ENCODE measurements at places on chromosomes 2 and 18.

DNA sequence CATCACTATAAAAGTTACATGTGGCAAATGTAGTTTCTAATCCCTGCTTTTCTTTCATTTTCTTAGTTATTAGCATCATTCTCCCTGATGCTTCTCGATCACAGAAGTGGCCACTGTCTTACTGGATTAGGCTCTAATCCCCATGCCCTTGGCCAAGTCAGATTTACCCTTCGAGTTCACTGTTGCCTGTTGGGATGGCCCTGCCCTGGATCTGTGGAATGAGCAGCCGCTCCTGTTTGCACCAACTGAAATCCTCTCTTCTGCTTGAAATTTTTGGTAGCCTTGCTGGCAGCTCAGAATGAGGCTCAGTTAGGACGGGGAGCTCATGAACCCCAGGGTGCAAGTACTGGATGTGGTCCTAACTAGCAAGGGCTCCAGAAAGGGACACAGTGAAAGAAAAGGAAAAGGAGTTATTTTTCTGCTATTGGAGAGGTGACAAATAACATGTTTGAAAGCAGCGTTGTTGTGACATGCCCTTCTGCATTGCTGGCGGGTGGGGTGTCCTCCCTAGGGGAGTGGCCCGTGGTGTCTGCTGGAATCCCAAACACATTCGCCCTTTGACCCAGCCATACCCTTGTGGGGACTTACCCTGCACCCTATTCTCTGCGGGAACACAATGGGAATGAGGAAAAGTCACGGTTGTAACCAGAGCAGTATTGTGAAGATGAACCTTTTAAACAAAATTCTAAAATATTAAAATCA lies 34.5 kb downstream of the RBFA start:
- no peak for DNase-seq

- no peak for DNase-seq
Observed at GRCh38 chr2:203444738-203445137, 90.4 kb downstream of the RAPH1 start.

DNA sequence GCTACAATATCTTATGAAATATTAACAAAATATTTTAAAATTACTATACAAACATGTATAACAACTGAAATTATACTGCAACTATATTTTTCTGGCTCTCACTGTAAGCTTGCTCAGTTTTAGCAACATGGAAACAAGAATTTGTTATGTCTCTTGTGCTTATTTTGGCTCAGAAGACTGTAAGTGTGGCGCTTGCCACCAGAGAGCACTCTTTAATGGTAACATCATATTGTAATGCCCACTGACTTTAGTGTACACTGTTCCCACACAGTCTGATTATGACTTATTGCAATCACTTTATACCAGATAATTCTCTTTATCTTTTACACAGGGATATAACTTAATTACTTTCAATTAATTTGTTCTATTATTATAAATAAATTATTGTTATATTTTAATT lies 1500.6 kb upstream of the TMEFF2 start:
- no peak for DNase-seq

- no peak for DNase-seq
Observed at GRCh38 chr2:71512386-71512785, 59.0 kb downstream of the DYSF start.

DNA sequence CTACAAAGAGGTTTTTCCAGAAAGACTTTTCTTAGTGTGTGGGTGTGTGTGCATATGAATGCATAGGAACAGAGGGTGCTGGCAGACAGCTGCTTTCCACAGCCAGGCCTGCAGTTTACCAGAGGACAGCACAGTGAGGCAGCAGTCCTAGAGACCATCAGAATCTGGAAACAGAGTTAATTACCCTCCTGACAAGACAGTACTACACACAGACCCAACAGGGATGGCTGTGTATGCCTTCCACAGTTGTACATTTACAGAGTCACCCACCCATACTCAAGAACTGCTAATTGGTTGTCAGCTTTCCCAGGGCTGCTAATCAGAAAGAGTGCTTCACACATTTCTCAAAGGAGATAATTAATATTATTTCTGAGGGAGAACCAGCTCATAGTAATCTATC lies 104.7 kb downstream of the FEZ2 start:
- DNase-seq: no peak

Measured in stimulated activated CD8-positive, alpha-beta memory T cell treated with anti-CD3 and anti-CD28 coated beads, Interleukin-4, amount 100 ng/mL, for 1 hour (primary cell).